ENCODE measurements at places on chromosomes 4 and X.

DNA sequence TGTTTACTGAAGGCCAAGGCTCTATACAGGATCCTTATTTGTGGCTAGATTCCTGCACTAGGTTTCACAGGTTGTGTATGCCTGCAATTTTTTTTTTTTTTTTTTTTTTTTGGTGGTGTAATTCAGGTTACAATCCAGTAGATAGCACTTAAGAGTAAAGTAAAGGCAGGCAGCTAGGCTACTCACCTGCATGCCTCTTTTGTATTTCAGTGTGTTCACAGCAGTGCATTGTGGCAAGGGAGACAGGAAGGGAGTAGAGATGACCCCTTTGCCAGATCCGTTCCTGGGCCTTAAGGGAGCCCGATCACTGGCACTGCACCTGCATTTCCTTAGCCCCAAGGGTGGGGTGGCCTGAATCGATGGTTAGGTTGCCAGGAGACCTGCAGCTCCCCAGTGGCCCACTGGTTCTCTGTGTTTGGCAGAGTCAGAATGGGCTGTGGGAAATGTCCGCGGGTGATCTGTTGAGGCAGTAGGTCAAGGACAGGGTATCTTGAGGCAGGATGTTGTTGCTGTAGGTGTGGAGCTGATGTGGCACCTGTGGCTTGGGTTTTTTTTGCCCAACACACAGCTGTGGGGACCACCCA lies 374.9 kb upstream of the AADAT start:
- no peak for DNase-seq

DNA sequence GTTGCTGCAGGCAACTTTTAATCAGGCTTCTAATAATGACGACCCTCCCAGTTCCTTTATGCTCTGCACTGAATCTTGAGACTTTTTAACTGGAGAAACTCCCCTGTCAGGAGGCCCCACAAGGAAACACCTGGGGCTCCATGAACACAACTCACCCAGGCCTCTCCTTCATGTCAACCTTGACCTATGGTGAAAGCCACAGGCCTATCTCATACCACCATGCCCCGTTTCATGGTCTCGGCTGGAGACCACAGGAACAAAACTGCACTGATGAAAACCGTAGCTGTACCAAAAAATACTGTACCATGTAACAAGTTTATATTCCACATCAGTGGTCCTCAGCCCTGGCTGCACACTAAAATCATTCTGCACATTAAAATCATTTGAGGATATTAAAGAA lies 57.0 kb downstream of the ZNF827 start:
- DNase-seq = no peak

DNA sequence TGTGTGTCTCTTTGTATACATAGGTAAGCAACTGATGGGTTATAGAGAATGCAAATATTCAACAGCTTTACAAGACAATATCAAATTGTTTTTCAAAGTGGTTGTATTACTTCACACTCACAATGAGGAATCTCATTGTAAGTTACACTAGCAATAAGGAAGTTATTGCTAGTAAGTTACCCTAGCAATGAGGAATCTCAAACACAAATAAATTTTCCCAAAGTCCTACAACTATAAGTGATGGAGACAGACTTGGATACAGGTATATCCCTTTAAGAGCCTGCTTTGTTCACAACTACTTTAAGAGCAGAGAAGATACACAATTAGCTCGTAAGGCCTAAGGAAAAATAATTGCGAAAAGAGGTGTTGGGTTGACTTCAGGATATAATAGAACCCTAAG lies 28.3 kb upstream of the NWD2 start:
- no peak for DNase-seq

DNA sequence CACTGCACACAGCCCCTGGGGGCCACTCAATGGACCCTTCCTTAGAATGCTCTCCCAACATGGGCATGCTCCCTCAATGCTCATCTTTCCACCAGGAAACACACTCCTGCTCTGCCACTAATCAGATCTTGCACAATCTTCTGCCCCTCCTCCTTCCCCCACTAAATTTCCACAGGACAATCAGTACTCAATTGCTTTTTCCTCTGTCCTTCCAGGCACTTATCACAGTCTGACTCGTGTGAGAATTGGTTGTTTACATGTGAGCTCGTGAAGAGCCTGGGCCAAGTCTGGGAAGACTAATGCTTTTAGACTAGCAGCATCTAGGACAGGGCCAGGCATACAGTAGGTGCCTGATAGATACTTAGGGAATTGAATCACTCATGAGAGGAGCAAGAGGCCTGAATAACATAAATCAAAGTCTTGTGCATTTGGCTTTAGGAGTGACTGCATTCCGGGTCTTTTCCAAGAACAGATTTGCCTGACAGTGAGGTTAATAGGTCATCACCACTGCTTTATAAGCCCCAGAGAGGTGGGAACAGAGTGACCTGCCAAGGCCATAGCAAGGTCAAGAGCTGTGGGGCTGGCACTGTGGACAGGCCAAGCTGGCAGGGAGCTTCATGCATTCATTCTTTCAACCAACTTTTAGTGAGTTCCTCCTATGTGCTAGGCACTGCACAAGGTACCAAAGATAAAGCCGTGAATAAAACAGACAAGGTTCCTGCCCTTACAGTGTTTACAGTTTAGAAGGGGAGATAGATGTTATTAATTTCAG lies 55.0 kb downstream of the PRPS1 start:
- no peak for DNase-seq

DNA sequence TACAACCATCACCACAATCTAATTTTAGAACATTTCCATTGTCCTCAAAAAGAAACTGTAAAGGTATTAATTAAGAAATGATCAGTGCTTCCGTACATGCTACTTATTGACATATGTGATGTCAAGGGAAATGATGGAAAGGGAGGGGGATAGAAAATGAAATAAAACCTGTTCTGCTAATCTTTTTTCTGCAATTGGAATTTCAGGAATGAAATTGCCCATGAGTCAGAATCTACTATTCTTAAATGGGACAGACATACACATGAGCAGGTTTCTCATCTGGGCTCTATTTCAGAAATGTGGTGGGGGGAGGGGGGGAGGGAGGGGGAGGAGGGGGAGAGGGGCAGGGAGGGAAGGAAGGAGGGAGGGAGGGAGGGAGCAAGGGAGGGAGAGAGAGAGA lies 91.0 kb downstream of the SHROOM4 start:
- DNase-seq = no peak

GRCh38 chr4:102319594-102319993 lies 25.7 kb downstream of the SLC39A8 start:
- DNase-seq = no peak

DNA sequence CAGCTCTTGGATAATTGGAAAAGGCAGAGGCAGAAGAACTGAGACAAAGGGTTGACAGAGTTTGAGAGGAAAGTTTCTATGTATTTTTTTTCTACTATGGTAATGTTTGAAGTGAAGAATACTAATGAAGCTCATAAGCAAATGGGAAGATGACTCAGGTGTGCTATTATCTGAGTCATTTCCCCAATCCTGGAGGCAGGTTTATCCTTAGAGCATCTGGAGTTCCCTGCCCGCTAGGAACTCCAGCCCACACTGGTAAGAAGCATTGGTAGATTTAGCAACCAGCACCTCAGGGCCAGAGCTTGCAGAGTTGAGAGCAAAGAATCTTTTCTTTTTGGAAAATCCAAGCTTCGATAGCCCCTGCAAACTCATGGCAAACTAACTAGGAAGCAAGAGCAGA lies 55.2 kb downstream of the DOCK11 start:
- no peak for DNase-seq

DNA sequence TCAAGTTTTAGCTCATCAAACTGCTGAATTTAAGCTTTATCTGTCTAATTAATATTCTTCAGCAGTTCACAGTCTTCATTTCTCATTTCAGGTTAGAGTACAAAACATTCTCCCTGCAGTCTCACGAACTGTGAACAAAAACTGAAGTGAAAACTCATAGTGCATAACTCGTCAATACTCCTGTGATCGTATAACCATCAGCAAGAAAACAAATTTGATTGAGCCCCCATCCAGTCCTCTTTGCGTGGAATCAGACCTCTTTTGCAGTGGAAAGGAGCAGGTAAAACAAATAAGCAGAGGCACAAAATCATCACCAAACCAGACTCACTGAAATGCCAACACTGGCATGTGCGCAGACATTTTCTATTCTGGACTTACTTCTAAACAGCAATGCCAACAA lies 12.7 kb downstream of the ADAM29 start:
- DNase-seq = no peak

GRCh38 chr4:25861951-25862410 lies 807 bp downstream of the SEL1L3 start:
- DNase-seq = no peak

GRCh38 chr4:31923634-31924033 lies 1203.5 kb downstream of the PCDH7 start:
- DNase-seq = no peak

- no peak for DNase-seq
Observed at GRCh38 chrX:54776987-54777672, 20.9 kb downstream of the ITIH6 start.

DNA sequence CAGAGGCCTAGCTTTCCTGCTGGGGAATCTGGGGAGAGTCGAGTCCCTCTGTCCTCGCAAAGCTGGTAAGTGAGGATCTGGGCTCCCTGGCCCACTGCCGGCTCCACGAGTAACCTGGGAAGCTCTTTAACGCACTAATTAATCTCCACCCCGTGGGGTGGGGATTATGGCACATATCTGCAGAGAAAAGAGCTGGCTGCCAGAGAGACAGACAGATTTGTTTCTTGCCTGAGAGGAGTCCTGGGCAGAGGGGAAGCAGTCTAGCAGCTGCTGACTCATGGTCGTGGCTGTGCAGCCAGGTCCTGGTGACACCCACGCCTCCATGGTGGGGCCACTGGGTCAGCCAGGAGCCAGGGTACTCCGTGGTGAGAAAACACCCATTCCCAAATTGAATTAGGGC lies 14.0 kb downstream of the SORCS2 start:
- no peak for DNase-seq

GRCh38 chr4:144711700-144712456 lies 65.9 kb downstream of the HHIP start:
- no peak for DNase-seq

DNA sequence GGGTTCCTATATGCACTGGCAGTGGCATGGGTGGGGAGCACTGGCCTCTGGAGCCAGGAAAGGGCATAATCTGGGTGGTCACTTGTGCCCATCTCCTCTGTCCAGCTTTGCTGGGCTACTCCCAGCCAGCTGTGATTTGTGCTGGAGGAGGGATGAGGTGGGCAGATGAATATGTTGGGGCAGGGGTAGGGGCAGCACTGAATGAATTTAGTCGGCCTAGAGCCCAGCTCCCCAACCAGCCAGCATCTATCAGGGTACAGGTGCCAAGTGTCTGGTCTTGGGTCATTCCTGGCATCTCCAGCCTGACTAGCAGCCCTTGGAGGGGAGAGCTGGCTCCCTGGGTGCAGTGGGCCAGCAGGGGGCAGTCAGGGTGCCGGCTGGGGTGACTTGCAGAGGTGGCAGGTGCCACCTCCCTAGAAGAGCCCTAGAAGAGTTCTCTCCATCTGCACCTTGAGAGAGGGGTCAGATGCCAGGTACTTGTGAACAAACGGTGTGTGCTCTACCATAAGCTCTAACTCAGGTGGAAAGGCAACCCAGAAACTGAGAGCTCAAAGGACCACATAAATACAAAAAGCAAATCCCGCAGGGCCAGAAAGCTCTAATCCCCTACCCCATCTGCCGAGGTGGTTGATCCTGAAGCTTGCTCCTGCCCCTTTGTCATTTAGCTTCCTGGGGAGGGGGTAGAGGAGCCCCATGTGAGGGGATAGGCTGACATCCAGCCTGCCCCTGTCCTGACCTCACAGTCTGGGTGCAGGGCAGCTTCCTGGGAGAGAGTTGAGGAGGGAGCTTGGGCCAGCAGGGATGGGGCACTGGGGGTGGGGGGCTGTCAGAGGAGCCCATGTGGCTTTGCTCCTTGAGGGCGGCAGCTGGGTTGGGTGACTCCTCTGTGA lies 2.2 kb downstream of the SORCS2 start:
- no peak for DNase-seq

DNA sequence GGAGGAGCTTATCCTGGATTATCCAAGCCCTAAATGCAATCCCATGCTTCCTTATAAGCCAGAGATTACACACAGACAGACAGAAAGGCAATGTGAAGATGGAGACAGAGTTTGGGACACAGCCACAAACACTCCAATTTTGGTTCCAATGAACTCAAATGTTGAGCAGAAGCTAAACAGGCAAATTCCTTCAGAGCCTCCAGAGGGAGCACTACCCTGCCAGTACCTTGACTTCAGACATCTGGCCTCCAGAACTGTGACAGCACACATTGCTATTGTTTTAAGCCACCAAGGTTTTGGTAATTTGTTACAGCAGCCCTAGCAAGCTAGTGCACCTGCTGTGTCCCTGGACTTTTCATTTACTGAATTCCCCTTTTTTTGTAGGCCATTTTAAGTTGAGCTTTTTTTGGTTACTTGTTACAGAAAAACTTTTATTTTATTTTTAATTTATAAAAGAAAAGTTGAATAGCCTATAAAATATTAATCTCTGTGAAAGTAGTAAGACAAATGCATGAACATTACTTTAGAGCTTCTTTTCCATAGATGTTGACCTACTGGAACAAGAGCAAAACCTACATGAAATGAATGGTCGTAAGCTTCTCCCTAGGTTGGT lies 33.4 kb upstream of the SRD5A3 start:
- no peak for DNase-seq

DNA sequence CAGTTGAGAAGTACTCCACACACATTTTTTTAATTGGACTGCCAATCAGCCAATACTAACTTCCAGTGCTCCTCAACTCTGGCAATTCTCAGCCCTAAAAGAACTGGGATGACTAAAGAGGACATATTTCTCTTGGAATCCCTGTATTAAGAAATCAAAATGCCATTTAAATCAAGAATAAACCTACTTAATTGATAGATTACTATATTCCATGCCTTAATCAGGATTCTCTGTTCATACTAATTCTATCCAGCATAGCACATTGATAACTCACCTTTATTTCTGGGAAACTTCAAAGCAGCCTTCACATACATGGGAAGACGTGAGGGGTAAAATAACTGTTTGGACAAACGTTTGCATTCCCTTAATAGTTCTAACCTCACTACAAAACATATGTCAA lies 93.0 kb upstream of the DKK2 start:
- DNase-seq = no peak

DNA sequence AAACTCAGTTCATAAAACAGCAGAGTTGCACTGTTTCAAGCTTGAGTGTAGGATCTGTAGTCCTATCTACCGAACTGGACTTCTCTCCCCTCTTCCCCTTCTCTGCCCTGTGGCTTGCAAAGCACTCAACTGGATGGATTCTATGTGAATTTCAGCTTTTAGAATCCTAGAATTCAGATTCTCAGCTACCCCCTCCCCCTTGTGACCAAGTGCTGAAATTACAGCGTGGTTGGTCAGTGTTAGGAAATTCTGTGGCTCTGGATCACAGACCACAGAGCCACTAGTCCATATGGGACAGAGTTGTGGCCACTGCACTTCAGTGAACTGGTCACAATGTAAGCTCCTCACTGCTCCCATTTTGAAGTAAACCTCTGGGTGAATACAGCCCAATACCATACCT lies 64.6 kb upstream of the TRPC5 start:
- no peak for DNase-seq

- DNase-seq = no peak
Observed at GRCh38 chr4:47210828-47211227, 179.5 kb downstream of the GABRB1 start.

- peak; percentile 14 for DNase-seq
Observed at GRCh38 chrX:39766085-39766726, 331.6 kb downstream of the BCOR start.

Data from activated effector memory CD4-positive, alpha-beta T cell treated with Interleukin-2 at 50 U/mL for 16 hours (primary cell).